ENCODE measurements at places on chromosomes 6 and 20. TPM values are rescaled to one million over a fixed set of nuclear protein-coding genes. Genes with fewer than 3 reads are reported as not detected.
A peak's percentile ranks its signal among the peaks of the same experiment; 100 is the strongest.

DNA sequence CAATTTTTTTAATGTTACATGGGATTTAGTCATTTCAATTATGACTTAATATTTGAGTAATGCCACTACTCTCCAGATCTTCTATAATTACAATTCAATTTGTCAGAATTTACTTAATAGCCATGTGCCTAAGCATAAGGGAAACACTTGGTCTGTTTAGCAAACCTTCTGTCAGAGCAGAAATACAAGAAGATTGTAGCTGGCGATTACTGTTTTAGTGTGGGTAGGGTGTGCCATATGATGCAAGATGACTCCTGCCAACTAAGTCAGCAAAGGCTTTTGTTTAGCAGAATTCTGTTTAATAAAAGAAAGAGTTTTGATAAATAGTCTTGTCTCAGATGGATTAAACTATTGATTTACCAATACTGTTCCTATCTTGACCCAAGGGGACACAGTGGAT lies 455.4 kb downstream of the RNF144B start:
- DNase-seq, result no peak

- DNase-seq, result no peak
These were observed 79.5 kb upstream of the PAK5 start for GRCh38 chr20:9918348-9918747.

DNA sequence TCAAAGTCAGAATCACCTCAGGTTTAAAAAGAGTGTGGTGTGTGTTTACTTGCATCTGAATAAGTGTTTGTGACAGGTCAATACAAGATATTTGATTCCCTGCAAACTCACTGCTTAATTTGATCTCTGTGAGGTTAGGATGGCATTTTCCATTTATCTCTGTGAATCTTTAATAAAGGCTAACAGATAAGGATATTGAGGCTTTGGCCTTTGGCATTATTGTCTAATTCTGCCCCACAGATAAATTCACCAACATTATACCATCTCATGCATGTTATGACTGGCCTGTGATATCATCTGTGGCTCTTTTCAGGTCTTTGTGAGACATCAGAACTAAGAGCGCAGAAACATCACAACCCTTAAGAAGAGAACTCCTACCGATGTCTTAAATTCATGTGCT lies 84.7 kb downstream of the TRMT6 start:
- no peak for DNase-seq

- DNase-seq, result no peak
These were observed 205.2 kb upstream of the CEP162 start for GRCh38 chr6:84432619-84433018.

- no peak for DNase-seq
These were observed 44.5 kb upstream of the LAMA4 start for GRCh38 chr6:112298816-112299281.

GRCh38 chr6:36610041-36610955 lies 16.1 kb downstream of the SRSF3 start:
- DNase-seq, result peak; percentile 28

DNA sequence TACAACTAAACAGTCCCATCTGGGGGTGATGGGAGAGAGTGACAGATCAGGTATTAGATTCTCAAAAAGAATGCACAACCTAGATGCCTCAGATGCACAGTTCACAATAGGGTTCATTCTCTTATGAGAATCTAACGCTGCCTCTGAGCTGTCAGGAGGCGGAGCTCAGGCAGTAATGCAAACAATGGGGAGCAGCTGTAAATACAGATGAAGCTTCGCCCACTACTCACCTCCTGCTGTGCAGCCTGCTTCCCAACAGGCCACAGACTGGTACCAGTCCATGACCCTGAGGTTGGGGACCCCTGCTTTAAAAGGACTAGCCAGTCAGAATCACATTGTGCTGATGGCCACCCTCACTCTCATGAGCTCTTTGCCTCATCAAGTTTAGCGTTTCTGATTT lies 247.0 kb upstream of the KCNQ5 start:
- no peak for DNase-seq

GRCh38 chr6:107866606-107867301 lies 42.6 kb upstream of the SCML4 start:
- DNase-seq, result no peak

GRCh38 chr6:5776706-5777390 lies 229.9 kb downstream of the NRN1 start:
- no peak for DNase-seq

- DNase-seq, result no peak
These were observed 992.5 kb upstream of the CITED2 start for GRCh38 chr6:140366991-140367390.

- no peak for DNase-seq
These were observed 618.9 kb upstream of the GJE1 start for GRCh38 chr6:141513830-141514229.

DNA sequence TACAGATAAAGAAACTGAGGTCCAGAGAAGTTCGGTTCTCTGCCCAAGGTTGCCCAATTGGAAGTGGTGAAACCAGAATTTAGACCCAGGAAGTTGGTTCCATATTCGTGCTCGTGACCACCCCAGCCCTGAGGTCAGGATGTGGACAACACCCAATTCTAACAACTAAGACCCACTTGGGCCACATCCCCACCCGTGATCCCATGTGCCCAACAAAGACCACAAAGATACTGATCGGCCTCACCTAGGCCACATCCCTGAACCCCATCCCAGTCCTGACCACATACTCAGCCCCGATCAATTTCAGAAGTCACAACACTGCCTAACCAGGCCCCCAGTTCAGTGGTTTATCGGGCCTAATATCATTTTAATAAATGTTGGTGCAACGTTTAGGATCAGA lies 138.4 kb downstream of the PREX1 start:
- peak; percentile 49 for DNase-seq

- DNase-seq, result no peak
These were observed 252.9 kb upstream of the TAB2 start for GRCh38 chr6:149064660-149065015.

DNA sequence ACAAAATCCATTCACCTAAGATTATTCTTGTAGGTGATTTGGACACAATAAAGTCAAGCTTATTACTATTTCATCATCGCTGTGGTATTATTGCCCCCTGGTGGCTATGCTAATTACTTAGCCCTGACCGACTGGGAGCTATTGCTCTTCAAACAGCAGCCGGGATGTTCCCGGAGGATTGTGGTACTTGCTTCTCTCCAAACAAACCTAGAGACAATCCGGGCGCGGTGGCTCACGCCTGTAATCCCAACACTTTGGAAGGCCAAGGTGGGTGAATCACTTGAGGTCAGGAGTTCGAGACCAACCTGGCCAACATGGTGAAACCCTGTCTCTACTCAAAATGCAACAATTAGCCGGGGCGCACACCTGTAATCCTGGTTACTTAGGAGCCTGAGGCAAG lies 15.4 kb upstream of the STMND1 start:
- DNase-seq, result no peak

DNA sequence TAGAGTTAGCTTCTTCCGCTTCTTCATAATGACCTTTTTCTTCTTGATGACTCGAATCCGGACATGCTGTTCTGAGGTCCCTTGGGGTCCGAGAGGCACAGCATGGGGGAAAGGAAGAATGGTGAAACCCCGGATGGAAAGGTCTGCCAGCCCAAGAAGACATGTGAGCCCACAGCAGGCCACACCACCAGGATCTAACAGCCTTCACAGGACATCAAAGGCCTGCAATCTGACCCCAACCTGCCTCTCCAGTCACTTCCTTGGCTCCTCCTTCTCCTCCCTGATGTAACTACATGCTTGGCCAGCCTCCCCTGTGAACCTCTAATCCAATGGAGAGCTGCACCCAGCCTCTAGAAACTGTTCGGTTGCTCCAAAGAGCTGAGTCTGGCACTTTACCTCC lies 1.6 kb downstream of the CPXM1 start:
- no peak for DNase-seq

GRCh38 chr6:111662794-111663593 lies 57.3 kb upstream of the TRAF3IP2 start:
- DNase-seq, result no peak

- no peak for DNase-seq
These were observed 185.5 kb downstream of the SCP2D1 start for GRCh38 chr20:18999086-18999485.

GRCh38 chr6:136137739-136138402 lies 112.2 kb downstream of the MTFR2 start:
- DNase-seq, result no peak

DNA sequence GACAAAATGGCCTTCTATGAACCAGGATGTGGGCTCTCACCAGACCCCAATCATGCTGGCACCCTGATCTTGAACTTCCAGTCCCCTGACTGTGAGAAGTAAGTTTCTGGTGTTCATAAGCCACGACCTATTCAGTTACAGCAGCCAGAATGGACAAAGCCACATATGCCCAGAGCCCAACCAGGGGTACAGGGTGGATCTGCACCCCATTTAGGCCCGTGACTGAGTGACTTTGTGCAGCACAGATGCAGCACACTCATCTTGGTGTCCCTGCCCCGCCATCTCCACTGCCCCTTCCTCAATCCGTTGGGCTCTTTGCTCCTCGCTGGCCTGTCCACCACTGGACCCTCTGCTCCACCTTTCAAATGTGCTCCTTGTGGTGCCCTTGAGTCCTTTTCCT lies 205.6 kb downstream of the QKI start:
- no peak for DNase-seq

DNA sequence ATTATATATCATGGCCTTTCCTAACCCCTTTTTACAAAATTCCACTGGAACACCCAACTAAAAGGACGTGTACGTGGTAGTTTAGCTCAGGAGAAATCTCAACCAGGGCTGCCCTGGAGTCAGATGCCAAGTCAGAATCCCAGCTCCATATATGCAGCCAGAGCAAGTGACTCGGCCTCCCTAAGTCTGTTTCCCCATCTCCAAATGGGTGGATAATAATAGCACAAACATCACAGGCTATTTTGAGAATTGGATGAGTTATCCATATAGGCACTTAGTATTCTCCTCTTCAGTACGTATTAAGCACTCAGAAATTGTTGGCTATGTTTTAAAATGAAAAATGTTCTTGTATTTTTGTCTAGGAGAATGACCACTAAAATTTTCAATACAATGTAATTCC lies 481.5 kb downstream of the CD109 start:
- DNase-seq, result no peak

DNA sequence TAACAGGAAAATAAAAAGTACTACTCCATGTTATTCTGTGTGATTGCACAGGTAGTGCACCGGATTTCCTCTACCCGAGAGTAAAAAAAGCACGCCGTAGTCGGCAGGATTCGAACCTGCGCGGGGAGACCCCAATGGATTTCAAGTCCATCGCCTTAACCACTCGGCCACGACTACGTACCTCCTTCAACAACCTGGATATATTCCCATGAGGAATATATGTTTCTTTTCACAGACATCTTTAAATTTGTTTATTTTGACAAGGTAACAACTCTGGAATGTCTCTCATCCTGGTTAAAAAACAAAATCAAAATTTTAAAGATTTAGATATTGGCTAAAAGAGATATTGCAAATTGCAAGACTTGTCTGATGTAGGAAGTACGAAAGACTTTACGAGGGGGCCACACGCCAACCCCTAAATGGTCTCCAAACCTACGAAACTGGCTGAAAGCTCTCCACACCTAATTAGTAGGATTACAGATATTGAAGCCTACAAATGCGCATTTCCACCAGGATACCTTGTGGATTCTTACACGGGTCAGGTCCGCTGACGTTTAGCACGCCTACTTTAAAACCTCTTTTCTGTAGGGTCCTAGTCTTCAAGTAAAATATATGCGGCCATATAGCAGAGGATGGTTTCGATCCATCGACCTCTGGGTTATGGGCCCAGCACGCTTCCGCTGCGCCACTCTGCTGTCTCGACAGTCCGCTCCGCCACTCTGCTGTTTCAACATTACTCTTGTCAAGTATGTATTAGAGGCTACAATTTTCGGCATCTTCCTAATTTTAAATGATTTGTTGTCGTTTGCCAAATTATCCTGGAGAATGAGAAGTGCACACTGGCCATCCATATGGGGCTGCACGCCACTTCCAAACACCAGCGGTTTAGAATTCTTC lies 52.2 kb upstream of the BTN3A2 start:
- peak; percentile 89 for DNase-seq

- DNase-seq, result no peak
These were observed 709.8 kb downstream of the EPM2A start for GRCh38 chr6:145025488-145025887.

DNA sequence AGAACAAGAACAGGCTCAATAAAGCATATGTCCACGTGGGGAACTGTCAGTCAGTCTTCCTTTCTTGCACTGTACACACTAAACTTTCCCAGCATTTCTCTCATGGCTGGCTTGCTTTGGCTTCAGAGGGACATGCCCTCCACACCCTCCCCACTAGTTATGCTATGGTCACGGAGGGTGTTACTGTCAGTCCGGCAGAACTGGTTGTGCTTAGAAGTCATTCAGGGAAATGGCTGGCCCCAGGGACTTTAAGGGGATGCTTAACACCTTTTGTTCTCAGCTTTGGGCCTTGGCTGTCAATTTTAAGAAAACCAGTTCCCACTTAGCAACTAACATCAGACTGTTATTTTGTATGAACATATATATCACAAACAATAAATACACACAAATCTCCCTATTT lies 55.1 kb downstream of the ELOVL5 start:
- no peak for DNase-seq

GRCh38 chr6:169980826-169981450 lies 229.5 kb downstream of the ERMARD start:
- DNase-seq, result peak; percentile 52

DNA sequence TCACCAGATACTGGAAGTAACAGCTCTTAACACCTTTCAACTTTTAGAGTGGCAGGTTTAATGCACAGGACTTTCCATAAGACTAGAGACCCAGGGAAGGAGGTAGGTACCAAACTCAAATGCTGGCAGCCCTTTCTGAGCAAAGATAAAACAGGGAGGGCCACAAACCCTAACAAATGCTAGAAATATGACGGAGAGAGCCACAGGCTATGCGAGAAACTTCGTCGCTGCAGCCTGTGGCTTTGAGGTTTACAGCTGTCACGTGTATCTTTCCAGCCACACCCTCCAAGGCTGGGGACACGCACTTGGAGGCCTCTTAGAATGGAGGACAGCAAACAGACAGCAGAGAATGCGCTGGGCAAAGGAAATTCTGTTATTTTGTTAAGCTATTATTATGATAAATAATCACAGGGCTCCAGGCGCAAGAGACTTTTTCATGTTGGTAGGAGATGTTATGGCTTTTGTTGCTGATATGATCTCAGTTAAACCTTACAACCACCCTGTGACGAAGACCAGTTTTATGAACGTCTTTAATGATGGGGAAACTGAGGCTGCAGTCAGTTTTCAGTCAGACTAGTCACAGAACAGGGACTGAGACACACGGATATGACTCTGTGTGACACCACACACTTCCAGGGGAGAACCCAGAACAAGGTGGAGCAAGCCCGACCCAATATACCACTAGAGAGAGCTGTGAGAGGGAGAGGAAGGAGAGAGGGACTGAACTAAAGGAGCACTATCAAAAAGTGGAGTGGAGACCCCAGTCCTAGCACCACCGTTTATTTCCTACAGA lies 2.0 kb downstream of the TRAM2 start:
- peak; percentile 82 for DNase-seq

DNA sequence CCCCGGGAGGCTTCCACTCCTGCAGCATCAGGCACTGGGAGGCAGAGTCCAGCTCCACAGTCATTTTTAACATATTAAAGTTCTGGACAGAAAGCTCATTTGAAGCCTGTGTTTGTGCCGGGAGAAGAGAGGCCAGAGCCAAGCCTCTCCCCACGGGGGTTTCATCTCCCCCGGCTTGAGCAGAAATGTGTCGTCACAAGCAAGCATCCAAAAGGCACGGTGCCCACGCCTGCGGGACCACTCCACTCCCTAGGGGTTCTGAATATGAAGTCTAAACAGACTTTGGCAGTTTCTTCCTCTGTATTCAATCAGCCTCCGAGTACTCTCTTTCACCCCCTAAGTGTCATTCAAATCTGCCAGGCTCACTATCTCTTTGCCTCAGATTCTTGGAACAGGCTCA lies 75.3 kb downstream of the STK35 start:
- DNase-seq, result no peak

The PBOV1 gene
- total RNA-seq, result not detected

The EDEM2 gene
- 31.0 TPM for total RNA-seq

The IYD gene
- not detected for total RNA-seq

Measured in spleen (tissue), 13 donors.